ENCODE measurements at places on chromosomes 6 and 20. TPM values are rescaled to one million over a fixed set of nuclear protein-coding genes. Genes with fewer than 3 reads are reported as not detected.

Gene NKAIN4
- total RNA-seq = 10.4 TPM

GRCh38 chr6:8085053-8085511, 17.3 kb downstream of the EEF1E1 start:
- DNase-seq = no peak

Gene MDFI
- total RNA-seq = 23.5 TPM

Gene NKX2-2
- 0.21 TPM for total RNA-seq

- DNase-seq = no peak
Measured at GRCh38 chr6:5899216-5900045, 107.3 kb downstream of the NRN1 start.

DNA sequence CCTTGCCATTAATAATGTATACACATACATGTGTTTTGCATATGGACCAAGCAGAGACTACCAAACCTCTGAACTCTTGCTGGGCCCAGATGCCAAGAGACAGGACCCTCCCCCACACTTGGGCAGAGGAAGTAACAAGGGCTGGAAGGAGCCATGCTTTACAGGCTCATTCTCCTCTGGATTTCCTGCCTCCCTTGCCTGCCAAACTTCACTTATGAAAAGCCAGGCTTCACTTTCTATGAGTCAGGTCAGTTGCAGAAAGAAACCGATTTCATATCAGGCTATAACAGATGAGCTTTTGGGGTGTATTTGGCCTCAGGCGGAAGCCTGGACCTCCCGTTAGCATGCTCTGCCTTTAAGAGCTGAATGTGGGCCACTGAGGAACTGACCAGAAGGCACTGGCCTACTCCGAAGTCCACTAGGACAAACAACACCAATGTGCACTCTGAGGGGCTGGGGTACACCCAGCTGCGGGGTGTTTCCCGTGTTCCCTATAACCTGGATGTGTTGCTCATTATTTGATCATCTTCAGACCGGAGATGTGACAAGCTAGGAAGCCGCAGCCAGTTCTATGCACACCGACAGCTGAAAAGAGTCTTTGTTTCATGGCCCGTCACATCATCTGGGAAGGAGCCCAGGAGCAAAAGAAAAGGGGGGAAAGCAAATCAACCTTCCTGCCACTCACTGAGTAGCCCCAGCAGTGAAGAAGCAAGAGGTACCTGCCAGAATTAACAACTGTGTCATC, 28.5 kb downstream of the HAO1 start:
- peak; percentile 41 for DNase-seq
